Astrocyte of the cerebellum (primary cell): ENCODE measurements at places on chromosomes 2 and 18.
A peak's percentile ranks its signal among the peaks of the same experiment; 100 is the strongest.

- no peak for DNase-seq
Measured at GRCh38 chr2:96108151-96108540, 8.2 kb downstream of the ADRA2B start.

- DNase-seq: no peak
Measured at GRCh38 chr2:158486970-158487325, 30.2 kb downstream of the PKP4 start.

GRCh38 chr2:124708661-124709060 lies 683.6 kb downstream of the CNTNAP5 start:
- DNase-seq: no peak

DNA sequence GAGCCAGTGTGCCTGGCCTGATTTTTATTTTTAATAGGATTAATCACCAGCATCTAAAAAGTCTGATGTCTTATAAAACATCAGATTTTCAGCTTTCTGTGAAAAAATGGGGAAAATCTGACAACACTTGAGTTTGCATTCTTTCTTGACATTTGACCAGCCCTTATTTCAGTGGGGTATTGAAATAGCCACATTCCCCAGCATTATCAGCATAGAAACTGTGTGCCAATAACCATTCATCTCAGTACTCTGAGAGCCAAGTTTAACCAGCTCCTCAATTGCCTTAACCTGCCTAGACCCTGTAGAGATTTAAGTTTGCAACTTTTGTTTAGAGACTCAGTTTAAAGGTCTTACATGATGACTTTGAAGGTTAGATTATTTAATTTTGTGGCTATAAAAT lies 155.0 kb downstream of the CERS6 start:
- DNase-seq: no peak

- peak; percentile 57 for DNase-seq
Measured at GRCh38 chr2:222613715-222614331, 42.1 kb downstream of the FARSB start.

GRCh38 chr2:204948024-204948763 lies 402.9 kb downstream of the PARD3B start:
- DNase-seq: no peak

DNA sequence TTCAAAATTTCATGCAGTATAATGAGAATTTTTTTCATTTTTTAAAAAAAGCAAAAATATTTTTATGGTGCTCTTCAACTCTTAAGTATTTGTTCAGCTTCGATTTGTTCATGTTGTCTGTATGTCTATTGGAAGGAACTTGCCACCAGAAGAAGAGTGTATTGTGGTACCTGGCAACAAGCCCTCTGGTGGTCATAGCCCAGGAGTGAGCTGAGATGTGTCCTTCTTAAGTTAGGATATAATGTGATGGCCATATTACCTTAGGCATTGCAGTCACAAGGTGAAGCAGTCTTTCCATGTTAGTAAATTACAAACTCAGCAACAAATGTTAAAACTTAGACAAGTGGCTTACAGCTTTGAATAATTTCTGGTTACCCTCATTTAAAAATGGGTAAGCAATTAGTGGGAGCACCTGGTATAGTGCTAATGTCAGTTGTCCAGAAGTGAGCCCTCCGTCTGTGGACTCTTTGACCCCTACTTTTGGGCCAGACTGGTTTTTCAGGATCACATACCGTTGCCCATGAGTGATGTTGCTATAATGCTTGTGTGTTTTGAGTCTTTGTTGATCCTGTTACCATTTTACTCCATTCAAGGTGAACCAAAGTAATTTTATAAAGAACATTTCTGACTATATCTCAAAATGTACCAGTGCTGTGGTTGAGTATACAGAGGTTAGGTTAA lies 57.4 kb downstream of the MYO1B start:
- DNase-seq: no peak

DNA sequence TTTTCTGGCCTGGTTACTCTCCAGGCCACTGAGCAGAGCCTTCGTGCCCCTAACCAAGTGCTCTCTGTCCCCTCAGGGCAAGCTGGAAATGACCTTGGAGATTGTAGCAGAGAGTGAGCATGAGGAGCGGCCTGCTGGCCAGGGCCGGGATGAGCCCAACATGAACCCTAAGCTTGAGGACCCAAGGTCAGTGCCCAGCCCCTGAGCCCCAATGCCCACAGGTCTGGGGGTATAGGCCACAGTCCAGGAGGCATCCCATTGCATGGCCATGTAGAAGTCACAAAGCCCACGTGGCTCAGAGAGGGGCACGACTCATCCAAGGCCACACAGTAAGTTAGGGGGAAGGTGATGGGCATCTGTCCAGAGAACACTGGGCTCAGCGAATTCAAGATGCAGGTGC lies 227.6 kb downstream of the DYSF start:
- no peak for DNase-seq

DNA sequence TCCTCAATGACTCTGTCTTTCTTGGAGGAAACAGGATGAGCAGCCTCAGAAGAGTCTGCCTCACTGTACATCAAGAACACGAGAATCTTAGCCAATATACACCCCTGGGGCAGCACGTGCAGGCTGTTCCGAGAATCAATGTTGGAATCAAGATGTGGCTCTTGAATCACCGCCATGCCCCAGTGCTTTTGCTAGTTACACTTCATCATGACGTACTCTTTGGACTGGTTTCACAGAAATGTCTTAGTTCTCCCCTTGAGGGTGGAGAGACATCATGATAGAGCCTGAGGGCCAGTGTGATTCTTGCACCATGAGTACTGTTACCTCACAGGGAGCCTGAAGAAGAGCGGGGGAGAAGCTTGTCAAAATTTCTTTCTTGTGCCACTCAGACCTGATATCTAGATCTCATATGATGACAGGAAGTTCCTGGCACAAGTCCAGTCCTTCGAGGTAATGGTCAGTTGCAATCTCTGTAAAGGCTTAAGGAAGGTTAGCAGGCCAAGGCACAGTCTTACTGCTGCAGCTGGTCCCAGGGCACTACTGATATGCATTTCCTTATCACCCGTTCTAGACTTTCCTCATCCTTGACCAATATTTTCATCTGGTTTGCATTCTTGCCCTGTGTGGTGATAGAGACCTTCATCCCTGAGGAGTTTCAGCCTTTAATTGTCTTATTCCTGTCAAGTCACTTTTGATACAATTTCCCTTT lies 28.2 kb upstream of the STAT4 start:
- DNase-seq: peak; percentile 18

DNA sequence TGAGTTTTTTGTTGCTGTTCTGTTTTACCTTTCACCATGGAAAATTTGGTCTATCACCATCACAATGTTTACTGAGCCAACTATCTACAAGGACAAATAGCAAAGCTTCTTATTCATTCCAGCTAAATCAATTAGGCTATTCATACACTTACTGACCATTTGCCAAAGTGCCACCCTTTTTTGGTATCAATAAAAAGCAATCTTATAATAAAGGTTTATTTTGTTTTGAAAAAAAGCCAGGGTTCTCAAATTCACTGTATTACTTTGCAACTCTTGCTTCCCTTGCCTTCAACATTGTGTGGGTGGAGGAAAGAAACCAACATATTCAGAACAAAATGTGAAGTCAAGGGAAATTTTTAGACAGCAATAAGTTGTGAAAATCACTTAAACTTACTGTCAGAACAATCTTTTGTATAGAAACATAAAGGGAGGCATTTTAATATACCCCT lies 15.3 kb downstream of the PELI1 start:
- no peak for DNase-seq

DNA sequence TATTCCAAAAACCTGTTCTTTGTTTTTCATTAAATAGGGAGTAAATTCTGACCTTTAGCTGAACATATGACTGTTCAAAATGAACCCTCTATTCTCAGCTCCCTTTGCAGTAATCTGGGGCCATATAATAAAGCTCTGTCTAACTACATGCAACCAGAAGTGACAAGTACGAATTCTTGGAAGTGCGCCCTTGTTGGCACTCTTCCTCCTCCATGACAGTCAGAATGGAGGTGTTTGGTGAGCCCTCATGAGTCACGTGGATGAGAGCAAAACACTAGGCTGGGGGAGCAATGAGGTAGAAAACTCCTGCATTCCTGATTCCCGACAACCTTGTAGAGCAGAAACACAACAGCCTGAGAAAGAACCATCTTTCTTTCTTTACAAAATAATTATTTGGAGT lies 552.9 kb downstream of the FBXO15 start:
- peak; percentile 6 for DNase-seq

DNA sequence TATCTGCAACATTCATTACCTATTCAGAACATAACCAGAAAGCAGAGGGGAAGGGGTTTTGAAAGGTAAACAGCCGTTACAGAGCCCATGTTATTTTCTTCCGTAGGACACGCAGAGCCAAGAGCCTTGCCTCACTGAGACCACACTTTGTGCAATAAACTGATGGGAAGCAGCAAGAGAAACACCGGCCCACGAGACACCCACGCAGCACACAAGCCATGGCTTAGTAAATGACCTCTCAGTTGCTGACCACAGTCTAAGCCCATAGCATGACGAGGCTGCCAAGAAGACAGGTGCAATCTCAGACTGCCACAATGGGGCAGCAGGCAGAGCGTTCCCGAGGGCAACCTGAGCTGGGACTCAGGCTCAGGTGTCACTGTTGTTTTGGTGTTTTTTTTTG lies 59.6 kb downstream of the CABYR start:
- no peak for DNase-seq

- no peak for DNase-seq
Measured at GRCh38 chr18:44792456-44793061, 111.9 kb downstream of the SETBP1 start.

- no peak for DNase-seq
Measured at GRCh38 chr2:2582998-2583545, 252.0 kb upstream of the MYT1L start.

DNA sequence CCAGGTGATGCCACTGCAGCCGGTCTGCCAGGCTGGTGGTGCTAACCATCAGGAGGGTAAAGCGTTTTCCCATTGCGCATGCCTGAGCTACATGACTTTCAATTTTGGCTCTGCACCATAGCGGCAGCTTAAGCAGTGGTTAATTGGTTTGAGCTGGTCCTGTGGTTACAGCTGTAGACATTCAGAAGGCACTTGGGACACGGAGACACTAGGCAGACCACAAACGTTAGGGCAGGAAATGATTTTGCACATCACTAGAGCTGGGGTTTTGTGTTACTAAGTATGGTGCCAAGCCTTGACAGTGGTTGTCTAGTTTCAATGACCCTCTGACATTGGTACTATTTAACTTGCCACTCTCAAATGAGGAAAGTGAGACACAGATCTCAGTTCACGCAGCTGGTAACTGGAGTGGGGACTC lies 28.9 kb upstream of the CNOT11 start:
- no peak for DNase-seq

- peak; percentile 2 for DNase-seq
Measured at GRCh38 chr2:122927197-122927596, 1097.9 kb upstream of the CNTNAP5 start.

- DNase-seq: no peak
Measured at GRCh38 chr2:130870161-130870485, 33.4 kb downstream of the ARHGEF4 start.

GRCh38 chr2:60837123-60837522 lies 44.3 kb upstream of the REL start:
- no peak for DNase-seq

DNA sequence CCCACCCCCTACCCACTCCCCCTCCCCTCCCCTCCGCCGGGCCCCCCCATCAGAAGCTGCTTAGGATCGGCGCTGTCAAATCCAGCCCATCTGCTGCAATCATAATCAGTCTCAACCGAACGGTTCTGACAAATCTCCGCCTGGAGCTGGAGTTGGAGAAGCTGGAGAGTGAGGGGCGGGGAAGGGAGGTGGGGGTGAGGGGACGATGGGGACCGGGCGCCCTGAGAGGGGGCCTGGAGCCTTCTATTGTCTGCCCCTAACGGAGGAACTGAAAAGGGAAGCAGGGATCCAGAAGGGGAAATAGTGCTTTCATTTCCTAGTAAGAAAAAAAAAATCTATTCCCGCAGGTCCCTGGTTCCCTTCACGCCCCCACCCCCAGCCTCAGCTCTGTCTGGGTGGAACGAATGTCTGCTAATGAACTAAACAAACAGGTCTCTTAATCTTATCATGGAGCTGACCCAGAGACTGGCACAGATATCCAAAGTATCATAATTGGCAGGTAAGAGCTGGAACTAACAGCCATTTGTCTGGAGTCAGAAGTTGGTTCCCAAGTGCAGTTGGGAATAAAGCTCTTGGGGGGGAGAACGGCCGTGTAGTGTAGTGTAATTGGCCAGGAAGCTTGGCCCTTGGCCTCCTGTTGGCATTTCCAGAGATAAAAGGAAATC lies 301.2 kb downstream of the NCKAP5 start:
- DNase-seq: no peak

GRCh38 chr2:18649502-18650135 lies 60.2 kb upstream of the NT5C1B start:
- DNase-seq: no peak

DNA sequence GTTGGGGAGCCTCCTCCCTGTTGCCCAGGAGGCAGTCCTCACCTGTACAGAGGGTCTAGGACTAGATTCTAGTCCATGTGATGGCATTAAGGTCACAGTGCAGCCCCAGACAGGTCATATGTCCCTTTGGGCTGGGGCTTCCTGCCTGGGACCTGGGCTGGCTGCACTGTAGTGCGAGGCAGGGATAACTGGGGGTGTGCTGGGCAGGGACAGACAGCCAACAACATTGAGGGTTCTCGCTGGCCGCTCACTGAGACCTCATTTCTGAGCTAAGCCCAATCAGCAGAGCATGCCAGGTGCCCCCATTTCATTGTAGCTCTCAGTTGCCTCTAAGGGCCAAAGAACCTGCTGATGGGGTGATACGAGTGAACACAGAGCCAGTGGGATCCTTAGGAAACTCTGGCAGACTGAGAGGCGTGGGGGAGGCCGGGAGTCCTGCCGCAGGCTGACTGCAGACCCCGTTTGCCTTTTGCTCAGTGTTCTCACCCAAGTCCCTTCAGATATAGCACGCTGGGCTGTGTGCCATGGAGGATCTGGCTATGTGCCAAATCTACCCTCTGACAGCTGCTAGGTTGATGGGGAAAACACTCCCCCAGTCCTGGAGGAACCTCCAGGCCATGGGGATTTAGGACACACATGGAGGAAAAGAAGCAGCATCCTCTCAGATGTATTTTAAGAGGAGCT lies 51.9 kb downstream of the DYSF start:
- DNase-seq: no peak

- DNase-seq: no peak
Measured at GRCh38 chr2:130949954-130950353, 113.2 kb downstream of the ARHGEF4 start.

DNA sequence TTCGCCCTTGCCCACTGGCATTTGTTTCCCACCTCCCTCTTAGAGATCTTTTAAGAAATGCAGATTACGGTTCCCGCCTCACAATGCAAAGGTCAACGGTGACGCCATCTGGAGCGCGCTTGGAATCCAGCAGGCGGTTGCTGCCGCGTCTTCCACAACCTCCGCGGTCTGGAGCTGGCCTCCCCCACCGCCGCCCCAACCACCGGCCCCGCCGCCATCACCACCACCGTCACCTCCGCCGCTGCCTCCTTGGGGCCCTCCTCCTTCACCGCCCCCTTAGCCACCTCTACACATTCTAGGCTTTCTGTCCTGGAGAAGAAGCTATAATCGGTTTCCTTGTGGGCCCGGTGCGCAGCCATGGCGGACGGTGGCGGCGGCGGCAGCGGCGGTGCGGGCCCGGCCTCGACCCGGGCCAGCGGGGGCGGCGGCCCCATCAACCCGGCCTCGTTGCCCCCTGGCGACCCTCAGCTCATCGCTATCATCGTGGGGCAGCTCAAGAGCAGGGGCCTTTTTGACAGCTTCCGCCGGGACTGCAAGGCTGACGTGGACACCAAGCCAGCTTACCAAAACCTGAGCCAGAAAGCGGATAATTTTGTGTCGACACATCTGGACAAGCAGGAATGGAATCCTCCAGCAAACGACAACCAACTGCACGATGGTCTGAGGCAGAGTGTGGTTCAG lies at the start of gene BOD1L2:
Gene BOD1L2 (plus strand): TSS at position 132 of the 681 bp plus-strand sequence. CDS start 226 bp downstream, at position 358.
- no peak for DNase-seq

- peak; percentile 72 for DNase-seq
Measured at GRCh38 chr18:6876641-6877041, 147.1 kb downstream of the ARHGAP28 start.
